ENCODE measurements at places on chromosomes 5 and 9. TPM values are rescaled to one million over a fixed set of nuclear protein-coding genes. Genes with fewer than 3 reads are reported as not detected.

DBH gene
- polyA plus RNA-seq = not detected

C7 gene
- polyA plus RNA-seq = not detected

ENTPD2 gene
- polyA plus RNA-seq = 0.52 TPM

DNA sequence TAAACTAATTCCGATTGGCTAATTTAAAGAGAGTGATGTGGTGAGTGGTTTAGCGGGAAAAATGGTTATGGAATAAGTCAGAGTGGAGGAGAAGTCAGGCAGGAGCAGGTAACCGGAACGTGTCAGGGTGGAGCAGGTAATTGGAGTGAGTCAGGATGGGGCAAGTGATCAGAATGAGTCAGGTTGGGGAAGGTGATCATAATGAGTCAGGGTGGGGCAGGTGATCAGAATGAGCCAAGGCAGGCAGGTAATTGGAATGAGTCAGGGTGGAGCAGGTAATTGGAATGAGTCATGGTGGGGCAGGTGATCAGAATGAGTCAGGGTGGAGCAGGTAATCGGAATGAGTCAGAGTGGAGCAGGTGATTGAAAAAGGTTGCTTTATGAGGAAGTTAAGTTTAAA is 101.4 kb downstream of the TMEM167A start:
- peak; percentile 71 for DNase-seq
- H3K27me3 ChIP-seq = no peaks in the 10 kb centered on the region
- peak overlapping the region; percentile 52 for H3K27ac ChIP-seq
- H3K4me3 ChIP-seq = no peak overlapping the region

DNA sequence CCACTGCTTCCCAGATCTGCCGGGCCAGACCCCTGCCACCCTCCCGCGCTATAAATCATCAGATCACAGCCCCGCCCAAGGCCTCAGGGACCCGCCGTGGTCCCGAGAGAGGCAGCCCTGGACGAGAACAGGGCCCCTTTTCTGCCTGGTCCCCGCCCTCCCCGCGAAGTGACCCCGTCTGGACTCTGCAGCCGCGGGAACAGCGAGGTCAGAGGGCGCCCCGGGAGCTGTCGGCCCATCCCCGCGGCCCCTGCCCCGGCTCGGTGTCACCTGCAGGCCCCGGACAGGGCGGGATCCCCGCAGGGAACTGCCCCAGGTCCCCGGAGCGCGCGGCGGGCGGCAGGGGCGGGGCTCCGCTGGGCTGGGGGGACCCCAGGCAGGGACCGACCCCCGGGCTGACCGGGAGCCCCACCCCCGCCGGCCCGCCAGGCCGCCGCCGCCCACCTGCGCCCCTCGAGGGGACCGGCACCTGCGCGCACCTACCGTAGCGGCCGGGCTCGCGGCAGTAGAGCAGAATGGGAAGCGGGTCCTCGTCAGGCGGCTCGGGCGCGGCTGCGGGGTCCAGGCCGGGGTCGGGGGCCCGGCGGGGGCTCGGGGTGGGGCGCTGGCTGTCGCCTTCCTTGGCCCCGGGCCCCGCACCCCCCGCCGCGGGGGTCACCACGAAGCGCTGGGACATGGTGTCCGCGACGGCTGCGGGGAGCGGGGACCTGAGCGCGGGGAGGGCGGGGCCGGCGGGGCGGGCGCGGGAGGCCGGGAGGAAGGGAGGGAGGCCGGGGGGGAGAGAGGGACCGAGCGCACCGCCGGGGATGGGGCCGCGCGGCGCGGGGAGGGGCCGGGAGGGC is 43.5 kb upstream of the SLC12A7 start:
- no peak overlapping the region for H3K27ac ChIP-seq
- no peaks in the 10 kb centered on the region for H3K4me1 ChIP-seq
- H3K4me3 ChIP-seq = no peak overlapping the region
- H3K27me3 ChIP-seq = peaks cover 46% of the 10 kb centered on the region
- H3K36me3 ChIP-seq = no peaks in the 10 kb centered on the region
- DNase-seq = no peak

GRCh38 chr5:180208435-180209081 is 453 bp downstream of the RASGEF1C start:
- no peak overlapping the region for H3K27ac ChIP-seq
- no peak for DNase-seq
- H3K4me3 ChIP-seq = peak overlapping the region; percentile 4
- H3K4me1 ChIP-seq = peaks cover 3% of the 10 kb centered on the region

GRCh38 chr5:72938206-72938605 is 17.6 kb upstream of the FCHO2 start:
- no peaks in the 10 kb centered on the region for H3K36me3 ChIP-seq
- no peak for DNase-seq
- H3K27ac ChIP-seq = no peak overlapping the region
- H3K4me3 ChIP-seq = no peak overlapping the region
- no peaks in the 10 kb centered on the region for H3K4me1 ChIP-seq

DNA sequence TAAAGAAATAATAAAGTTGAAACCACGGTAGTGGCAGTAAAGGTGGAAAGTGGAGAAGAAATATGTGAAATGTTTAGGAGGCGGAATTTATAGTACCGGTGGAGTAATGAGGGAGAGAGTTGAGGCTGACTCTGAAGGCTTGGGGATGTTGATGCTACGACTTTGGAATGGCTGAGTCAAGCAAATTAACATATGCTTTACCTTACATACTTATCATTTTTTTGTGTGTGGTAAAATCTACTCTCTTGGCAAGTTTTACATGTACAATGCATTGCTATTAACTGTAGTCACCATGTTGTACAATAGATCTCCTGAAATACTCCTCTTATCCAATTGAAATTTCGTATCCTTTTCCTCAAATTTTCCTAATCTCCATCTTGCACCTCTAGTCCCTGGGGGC is 179.0 kb downstream of the TAF11L14 start:
- no peaks in the 10 kb centered on the region for H3K36me3 ChIP-seq
- H3K27me3 ChIP-seq = no peaks in the 10 kb centered on the region
- H3K4me1 ChIP-seq = peaks cover 7% of the 10 kb centered on the region

DNA sequence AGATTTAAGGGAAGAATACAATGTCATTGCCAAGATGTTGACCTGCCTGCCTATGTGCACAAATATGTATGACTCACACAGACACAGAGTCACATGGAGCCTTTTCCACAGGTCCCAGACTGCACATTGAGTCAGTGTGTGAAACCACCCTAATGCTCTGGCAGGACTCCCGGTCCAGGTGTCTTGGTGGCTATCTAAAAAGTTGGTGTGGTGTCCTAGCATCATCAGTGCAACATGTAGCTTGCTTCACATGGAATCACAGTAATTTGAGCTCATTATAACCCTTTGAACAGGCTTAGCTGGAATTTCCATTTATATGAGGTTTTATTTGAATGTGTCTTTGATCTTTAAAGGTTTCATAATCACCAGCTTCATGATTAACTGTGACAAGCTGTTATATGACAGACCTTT is 10.7 kb downstream of the IFNA5 start:
- DNase-seq = peak; percentile 52
- no peaks in the 10 kb centered on the region for H3K27me3 ChIP-seq
- H3K4me3 ChIP-seq = no peak overlapping the region
- peaks cover 6% of the 10 kb centered on the region for H3K4me1 ChIP-seq
- H3K36me3 ChIP-seq = no peaks in the 10 kb centered on the region

DNA sequence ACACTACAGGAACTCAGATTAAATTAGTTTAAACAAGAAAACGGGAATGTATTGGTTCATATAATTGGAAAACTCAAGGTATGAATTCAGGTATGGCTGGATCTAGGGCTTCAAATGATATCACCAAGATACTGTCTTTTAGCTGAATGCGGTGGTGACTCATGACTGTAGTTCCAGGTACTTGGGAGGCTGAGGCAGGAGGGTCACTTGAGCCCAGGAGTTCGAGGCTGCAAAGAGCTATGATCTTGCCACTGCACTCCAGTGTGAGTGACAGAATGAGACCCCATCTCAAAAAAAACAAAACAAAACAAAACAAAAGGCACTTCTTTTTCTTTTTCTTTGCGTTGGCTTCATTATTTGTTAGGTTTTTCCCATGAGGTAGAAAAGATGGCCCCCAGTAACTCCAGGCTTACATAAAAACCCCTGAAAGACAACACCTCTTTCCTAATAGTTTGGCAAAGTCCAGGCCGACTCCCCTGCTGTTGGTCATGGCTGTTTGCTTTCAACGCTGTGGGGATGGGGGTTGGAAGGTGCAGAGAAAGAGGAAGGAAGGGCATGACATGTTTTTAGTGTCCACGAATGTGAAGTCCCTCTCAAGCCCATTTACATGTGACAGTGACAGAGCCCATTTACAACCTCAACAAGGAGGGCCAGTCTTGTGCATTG is 39.8 kb upstream of the CRB2 start:
- H3K4me1 ChIP-seq = no peaks in the 10 kb centered on the region
- no peak overlapping the region for H3K27ac ChIP-seq
- H3K36me3 ChIP-seq = no peaks in the 10 kb centered on the region

DNA sequence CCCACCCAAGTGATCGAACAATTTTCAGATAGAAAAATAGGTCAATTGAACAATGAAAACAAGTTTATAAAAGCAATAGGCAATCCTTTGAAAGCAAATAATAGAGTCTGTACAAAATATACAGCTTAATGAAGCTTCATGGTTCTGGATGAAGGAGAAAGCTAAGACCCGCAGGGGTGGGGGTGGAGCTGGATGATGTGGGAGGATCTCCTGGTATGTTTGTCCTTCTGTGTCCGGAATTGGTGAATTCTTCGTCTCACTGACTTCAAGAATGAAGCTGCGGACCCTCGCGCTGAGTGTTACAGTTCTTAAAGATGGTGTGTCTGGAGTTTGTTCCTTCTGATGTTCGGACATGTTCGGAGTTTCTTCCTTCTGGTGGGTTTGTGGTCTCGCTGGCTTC is 149.9 kb downstream of the NXNL2 start:
- no peaks in the 10 kb centered on the region for H3K4me1 ChIP-seq
- H3K27ac ChIP-seq = no peak overlapping the region
- H3K4me3 ChIP-seq = no peak overlapping the region
- H3K27me3 ChIP-seq = no peaks in the 10 kb centered on the region
- H3K36me3 ChIP-seq = no peaks in the 10 kb centered on the region

DNA sequence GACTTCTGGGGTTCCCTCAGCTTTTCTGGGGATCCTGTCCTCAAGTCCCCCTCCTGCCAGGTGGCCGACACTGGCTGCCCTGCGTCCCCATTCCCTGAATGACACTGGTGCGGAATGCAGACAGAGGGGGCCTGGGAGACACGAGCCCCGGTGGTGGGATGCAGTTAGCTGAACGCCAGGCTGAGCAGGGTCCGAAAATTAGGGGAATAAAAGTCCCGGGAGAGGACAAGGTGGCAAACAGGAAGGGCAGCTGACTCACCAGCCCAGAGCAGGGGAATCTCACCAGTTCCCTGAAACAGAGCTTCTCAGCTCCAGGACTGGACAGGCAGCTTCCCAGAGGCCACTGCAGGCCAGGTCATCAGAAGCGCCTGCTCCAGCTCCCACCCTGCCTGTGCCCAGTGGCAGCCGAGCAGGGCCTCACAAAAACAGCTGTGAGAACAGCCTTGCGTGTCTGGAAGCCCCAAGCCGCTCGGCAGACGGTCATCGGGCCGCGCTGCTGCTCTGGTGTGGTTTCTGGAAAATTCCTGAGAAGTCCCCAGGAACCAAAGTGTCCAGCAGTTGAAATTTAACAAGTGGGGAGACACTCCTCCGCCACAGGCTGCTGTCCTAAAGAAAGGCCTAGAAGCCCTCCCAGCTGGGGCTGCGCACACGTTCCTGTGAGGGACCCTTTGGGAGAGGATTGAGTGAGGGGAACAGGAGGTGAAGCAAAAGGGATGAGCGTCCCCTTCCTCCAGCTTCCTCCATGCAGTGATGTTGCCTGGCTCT is 47.6 kb upstream of the EXOC3 start:
- H3K36me3 ChIP-seq = no peaks in the 10 kb centered on the region
- no peak overlapping the region for H3K4me3 ChIP-seq
- H3K27me3 ChIP-seq = peaks cover 28% of the 10 kb centered on the region
- H3K27ac ChIP-seq = no peak overlapping the region

Data from keratinocyte (primary cell).